ENCODE measurements at places on chromosomes 1 and 21.

- no peak for DNase-seq
These were observed 64.4 kb upstream of the IPO9 start for GRCh38 chr1:201764579-201764978.

GRCh38 chr1:4268889-4269284 is 368.8 kb upstream of the C1orf174 start:
- DNase-seq, result no peak

GRCh38 chr21:46459356-46460112 is 843 bp downstream of the DIP2A start:
- DNase-seq, result peak; percentile 52

DNA sequence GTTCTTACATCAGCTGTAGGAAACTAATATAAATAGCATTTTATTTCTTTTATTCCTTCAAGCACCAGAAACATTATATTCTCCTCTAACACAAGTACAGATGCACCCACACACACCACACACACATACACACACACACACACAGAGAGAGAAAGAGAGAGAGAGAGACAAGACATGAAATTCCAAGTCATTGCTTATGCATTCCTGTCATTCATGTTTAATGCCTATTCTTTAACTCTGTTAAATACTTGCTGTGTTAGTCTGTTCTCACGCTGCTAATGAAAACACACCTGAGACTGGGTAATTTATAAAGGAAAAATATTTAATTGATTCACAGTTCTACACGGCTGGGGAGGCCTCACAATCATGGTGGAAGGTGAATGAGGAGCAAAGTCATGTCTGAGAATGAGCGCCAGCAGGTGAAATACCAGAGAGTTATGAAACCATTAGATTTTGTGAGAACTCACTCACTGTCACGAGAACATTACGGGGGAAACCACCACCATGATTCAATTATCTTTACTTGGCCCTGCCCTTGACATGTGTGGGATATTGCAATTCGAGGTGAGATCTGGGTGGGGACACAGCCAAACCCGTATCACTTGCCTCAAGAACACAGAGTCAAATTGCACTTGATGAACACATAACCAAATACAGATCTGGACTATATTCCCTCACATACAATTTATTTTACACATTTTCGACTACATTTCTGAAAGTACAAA is 1058.1 kb upstream of the TMPRSS15 start:
- DNase-seq, result no peak

GRCh38 chr1:170668209-170669106 is 4.5 kb downstream of the PRRX1 start:
- peak; percentile 2 for DNase-seq

DNA sequence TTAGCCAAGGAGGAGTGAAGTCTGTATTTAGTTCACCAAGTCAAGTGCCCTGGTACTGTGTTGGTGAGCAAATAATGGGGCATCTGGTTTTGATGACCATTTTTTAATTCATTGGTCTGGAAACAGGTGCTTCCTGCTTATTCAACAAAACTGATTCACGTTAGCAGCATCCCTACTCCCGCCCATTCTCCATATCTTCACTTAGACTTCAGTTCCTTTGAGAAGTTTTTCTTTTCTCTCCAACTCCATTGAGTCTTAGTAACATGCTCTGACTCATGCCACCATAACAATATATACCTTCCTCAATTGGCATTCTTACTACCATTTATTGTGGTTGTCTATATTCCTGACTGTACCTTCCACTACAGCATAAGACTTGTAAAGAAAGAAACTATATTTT is 468.9 kb downstream of the DPYD start:
- no peak for DNase-seq

DNA sequence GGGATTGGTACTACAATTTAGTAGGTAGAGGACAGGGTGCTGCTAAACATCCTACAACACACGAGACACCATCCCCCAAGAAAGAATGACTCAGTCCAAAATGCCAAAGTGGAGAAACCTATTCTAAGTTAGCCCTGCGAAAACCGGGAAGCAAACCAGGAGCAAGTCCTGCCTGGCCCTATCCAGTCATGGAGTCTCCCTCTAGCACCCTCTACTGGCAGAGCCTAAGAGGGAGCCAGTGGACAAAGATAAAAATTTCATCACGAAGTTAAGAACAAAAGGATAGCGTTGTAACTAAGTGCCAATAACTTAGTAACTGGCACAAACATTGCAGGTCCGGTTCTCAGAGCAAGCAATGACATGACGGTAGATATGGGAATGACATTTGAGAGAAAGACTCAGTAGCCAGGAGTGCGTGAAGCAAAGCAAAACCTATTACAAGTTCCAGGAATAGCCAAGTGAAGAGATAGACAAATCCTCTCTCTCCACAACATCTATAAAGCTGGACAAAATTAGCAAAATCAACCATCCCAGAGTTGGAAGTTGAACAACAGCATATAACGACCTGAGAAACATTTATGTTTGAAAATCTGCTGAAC is 383.5 kb downstream of the OMA1 start:
- peak; percentile 74 for DNase-seq

DNA sequence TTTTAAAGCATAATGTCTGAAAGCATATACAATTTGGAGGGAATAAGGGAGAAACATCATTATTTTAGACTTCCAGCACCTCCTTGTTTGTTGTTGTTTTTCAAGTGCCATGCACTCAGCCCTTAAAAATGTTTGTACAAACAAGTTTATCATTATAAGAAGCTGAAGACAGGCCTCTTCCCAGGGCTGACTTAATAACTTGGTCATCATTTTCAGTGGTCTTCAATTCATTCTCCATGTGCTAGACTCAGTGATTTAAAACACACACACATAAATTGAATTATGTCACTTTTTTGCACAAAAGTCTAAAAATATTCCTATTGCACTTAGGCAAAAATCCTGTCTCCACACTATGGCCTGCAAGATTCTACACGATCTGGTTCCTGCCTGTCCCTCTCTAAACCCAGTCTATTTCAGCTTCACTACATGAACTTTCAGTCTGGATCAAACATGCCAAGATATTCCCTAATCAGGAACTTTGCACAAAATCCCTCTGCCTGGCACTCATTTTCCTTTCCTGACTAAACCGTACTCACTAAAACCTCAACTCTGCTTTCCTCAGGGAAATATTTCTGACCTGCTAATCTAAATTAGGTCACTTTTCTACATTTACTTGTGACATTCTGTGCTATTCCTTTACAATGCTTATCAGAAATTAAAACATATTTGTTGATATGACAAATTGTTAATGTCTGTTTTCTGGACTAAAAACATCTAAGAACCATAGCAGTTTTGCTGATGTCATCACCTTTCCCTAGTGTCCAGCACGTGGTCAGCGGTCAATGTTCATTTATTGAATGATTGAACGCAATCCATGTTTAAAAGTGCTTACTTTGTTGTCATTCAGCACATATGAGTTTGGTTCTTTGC is 14.8 kb upstream of the GBP5 start:
- no peak for DNase-seq

DNA sequence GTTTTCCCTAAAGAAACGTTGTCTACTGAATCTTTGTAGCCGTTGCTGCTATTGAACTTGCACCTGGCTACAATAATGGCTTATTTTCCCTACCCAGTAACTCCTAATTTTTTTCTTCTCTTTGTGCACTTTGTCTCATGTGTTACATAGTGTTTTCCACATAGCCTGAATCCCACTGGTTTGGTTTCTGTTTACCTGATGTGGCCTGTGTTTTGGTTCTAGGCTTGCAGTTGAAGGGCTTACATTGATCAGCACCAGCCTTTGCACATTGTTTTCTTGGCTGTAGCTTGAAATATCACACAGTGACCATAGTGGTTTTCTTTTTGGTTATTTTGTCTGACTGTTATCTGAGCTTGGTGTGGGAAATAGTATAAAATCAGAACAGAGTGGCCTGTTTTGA is 29.5 kb downstream of the ST3GAL3 start:
- DNase-seq, result no peak

DNA sequence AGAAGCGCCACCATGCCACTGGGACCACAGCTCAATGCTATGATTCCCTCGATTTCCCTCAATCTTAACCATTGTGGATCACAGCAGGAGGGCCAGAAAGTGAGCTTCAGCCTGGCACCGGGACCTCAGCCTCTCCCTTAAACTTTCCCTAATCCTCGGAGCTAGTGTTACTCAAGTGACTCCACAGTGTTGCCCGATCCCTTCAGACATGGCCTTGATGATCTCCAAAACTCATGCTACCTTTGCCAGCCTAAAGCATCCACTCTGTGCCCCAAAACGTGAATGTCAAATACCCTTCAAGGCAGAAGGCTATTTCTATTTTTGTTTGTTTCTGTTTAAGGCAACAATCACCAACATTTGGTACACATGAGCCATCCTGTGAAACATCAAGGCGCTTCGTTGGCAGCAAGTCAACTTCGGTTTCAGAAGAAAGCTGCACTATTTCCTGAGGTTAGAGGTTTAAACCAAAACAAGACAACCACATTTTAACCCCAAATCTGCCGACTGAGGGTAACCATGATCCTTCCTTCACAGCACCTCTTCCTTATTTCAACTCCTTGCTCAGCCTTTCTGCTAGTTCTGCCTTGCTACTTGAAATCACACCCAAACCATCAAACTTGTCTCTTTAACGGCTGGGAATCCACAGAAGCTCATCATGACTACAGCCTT is 94.4 kb upstream of the KRTAP19-8 start:
- DNase-seq, result peak; percentile 3

- peak; percentile 24 for DNase-seq
These were observed 313.9 kb downstream of the BARHL2 start for GRCh38 chr1:90402893-90403849.

GRCh38 chr1:92169214-92170005 is 48.3 kb upstream of the C1orf146 start:
- no peak for DNase-seq

DNA sequence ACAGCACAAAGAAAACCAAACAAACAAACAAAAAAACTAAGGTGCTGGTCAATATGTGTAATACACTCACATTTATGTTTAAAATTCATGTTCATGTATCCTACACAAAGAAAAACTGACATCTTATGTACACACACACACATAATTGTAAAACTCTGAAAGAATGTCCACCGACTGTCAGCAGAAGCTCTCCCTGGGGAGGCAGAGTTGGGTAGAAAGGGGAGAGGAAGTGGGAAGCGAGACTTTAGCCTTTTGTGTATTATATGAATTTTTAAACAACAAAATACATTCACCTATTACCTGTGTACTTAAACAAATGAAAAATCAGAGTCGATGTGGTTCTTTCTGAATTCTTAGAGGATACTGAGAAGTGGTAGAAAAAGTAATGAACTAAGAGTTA is 88.3 kb downstream of the ABCA4 start:
- DNase-seq, result no peak

GRCh38 chr21:25115021-25115420 is 492.3 kb downstream of the MRPL39 start:
- no peak for DNase-seq

DNA sequence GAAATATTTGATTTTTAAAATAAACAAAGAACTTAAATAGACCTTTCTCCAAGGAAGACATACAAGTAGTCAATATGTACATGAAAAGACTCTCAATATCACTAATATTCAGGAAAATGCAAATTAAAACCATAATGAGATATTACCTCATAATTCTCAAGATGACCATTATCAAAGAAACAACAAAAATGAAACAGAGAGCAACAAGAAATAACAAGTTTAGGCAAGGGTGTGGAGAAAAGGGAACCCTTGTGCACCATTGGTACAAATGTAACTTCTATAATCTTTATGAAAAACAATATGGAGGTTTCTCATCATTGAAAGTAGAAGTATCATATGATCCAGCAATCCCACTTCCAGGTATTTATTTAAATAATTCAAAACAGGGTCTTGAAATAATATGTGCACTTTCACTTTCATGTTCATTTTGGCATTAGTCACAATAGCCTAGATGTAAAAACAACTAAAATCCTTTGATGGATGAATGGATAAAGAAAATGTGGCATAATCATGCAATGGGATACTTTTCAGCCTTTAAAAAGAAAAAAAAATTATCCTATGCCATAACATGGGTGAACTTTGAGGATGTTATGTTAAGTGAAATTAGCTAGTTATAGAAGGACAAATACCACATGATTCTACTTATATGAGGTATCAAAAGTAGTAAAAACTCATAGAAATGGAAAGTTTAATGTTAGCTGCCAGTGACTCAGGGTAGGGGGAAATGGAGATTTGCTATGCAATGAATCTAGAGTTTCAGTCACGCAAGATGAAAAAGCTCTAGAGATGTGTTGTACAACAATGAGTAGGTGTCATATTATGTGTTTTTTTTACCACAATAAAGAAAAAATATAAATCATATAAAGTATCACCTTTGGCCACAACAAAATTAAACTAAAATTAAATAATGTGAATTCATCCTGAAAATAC is 114.5 kb upstream of the LYPLAL1 start:
- no peak for DNase-seq

GRCh38 chr1:28811369-28811765 is 603 bp upstream of the OPRD1 start:
- no peak for DNase-seq

- no peak for DNase-seq
These were observed 576.6 kb downstream of the ADGRL2 start for GRCh38 chr1:82377201-82377884.

GRCh38 chr1:161071886-161072371 is 2.2 kb upstream of the ARHGAP30 start:
- DNase-seq, result peak; percentile 54

- no peak for DNase-seq
These were observed 73.7 kb downstream of the LRRC8D start for GRCh38 chr1:89894210-89895201.

- DNase-seq, result peak; percentile 29
These were observed 1.7 kb downstream of the COP1 start for GRCh38 chr1:176205332-176205914.

GRCh38 chr1:213127074-213127473 is 76.0 kb downstream of the RPS6KC1 start:
- DNase-seq, result no peak

DNA sequence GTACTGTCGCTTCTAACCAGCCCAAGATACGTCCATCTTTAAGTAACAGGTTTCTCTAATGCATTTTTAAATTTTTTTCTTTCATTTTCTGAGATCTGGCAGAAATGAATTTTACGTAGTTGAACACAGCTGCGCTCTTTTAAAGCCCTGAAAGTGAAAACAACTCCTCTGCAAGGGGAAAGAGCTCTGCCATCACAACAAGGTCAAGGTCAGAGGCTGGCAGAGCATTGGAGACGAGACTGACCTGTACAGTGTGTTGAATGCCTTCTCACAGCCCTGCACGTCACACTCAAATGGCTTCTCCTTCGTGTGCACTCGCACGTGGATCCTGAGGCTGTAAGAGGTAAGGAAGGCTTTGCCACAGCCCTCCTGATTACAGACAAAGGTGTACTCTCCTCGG is 19.7 kb downstream of the MTF1 start:
- DNase-seq, result no peak

GRCh38 chr1:211938561-211938997 is 96.8 kb downstream of the INTS7 start:
- DNase-seq, result peak; percentile 74

- no peak for DNase-seq
These were observed 14.7 kb upstream of the CSF1 start for GRCh38 chr1:109895720-109896504.

All from small intestine (tissue), 16 donors.